CD8-positive, alpha-beta memory T cell (primary cell): ENCODE measurements at places on chromosomes 2 and 18. TPM values are rescaled to one million over a fixed set of nuclear protein-coding genes. Genes with fewer than 3 reads are reported as not detected.

DNA sequence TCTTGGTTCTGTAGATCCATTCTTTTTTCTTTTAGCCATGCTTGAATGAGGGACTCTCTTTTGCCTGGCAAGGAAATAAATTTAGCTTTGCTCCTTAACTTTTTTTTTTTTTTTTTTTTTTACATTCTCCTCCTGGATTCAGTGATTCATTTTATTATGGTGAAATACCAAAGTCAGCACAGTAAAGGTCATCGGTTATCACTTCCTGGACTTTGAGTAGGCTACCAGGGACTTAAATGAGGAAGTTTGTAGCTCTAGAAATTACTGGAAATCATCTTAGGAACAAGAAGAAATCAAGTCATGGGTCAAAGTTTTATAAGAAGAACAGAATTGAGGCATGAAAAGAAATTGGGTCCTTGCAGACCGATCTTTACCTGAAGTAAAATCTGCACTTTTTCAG, 75.0 kb downstream of the SOCS6 start:
- DNase-seq, result no peak

DNA sequence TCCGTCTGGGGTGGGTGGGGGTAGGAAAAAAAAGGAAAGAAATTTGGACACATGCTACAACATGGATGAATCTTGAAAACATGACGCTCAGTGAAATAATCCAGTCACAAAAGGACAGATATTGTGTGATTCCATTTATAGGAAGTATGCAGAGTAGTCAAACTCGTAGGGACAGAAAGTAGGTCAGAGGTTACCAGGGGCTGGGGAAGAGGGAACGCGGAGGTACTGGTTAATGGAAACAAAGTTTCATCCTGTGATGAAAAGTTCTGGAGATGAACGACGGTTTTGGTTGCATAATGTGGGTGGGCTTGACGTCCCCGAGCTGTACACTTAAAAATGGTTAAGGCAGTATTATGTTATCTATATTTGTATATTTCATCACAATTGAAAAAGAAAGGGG, 4.5 kb upstream of the SFTPB start:
- no peak for DNase-seq

- no peak for DNase-seq
These were observed 3.9 kb upstream of the C2orf72 start for GRCh38 chr2:231033147-231034132.

GRCh38 chr2:23507267-23508065, 122.5 kb downstream of the KLHL29 start:
- no peak for DNase-seq

GALR1 gene
- polyA plus RNA-seq, result not detected

DNA sequence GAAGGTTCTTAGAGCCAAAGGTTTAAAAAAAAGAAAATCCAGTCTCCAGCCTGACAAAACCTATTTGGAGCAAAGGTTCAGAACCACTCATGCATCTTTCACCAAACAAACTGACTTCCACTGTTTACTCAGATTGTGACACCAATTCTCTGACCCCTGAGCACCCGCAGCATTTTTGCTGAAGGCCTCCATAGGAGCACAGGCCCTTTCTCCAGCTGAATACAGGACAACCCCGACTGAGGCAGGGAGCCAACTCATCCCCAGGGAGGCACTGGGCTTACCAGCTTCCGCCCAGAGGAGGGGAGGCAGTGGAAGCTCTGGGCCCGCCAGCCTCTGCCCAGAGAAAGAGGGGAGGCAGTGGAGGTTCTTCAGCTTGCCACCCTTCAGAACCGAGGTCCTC, 51.0 kb upstream of the CNGA3 start:
- no peak for DNase-seq

FHL2 gene
- 0.69 TPM for polyA plus RNA-seq

DNA sequence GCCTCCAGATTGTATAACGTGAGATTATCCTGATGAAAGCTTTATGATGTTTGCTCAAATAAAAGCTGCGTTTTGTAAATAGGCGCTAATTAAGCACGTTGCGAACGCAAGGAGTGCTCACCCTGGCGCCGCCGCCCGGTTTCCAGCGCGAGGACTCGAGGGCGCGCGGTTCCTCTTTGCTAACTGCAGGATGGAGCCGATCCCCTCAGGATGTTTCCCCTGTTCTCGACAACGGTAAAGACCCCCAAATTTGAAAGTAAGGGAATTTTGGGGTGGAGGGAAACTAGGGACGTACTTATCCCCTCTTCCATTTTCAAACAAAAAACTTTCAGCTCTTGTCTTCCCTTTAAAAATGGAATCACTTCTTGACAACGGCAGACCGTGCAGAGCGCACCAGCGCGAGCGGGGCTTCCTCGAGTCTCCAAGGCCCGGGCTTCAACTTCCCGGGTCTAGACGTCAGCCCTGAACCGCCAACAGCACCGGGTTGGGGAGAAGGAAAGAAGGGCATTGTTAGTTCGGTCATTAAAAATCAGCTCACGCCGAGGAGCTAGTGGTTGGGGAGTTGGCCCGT, 1.1 kb upstream of the GBX2 start:
- no peak for DNase-seq

- no peak for DNase-seq
These were observed 264.9 kb downstream of the ICOS start for GRCh38 chr2:204201507-204201906.

C2orf81 gene
- 2.6 TPM for polyA plus RNA-seq

GRCh38 chr2:160308915-160309314, 108.8 kb upstream of the ITGB6 start:
- no peak for DNase-seq

- no peak for DNase-seq
These were observed 137.0 kb upstream of the FANCL start for GRCh38 chr2:58378152-58378551.

DNA sequence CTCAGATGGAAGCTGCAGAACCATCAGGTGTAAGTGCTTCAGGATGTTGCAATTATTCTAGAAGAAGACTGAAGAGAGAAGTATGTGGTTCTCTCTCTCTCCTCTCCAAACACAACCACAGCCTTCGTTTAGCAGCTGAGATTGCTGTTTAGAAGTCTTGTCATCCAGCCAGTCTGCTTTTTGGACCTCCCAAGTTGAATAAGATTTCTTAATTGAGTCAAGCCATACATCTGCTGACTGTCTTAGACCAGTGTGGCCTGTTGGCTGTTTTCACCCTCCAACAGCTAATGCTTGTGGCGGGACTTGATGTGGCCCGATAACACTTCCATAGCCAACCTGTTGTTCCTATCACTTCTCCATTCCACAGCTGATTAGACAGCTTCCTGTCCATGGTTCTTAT, 91.3 kb upstream of the TMEM17 start:
- DNase-seq, result no peak

DNA sequence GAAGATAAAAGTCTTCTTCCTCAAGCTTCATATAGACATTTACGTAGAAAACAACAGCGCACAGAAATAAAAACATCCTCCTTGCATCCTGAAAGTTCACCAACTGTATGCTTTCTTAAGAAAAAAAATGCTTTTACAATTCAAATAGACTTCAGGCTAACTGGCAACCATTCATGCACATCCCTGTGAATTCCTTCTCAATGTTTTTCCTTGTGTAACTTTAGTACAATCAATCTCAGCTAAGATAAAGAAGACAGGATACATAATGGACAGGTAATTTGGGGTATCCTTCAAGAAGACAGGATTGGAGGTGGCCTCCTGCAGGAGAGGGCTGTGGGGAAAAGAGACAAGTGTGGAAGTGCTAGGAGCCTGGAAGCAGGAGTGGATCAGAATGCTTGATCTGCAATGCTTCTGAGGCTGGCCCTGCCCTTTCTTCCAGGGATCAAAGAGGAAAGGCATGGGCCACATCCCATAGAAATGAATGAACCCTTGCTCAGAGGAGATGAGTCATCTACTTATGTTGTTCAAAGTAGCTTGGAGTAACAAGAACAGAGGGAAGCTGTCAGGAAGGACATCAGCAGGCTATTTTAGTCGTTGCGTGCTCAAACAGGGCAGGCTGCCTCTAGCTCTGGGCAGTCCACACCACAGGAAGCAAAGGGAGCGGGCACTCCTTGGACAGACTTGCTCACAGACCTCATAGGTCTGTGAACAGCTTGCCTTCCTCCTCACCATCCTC, 126.6 kb downstream of the TMEM131 start:
- no peak for DNase-seq

DNA sequence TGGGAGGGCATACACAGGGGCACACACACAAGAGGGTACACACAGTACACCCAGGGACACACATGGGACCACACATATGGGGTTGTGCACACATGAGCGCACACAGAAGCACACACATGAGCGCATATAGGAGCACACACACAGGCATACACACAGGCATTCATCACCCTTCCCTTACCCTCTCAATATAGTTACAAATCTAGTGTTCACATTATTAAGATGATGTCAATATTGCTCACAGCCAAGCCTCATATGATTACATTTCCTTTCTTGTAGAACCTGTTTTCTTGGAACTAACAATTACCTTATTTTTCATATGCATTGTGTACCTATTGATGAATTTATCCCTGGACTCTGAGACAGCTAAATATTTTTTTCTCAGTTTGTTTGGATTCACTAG, 156.7 kb downstream of the FHOD3 start:
- DNase-seq, result no peak

- DNase-seq, result no peak
These were observed 285.6 kb downstream of the AGAP1 start for GRCh38 chr2:235779444-235779896.

DNA sequence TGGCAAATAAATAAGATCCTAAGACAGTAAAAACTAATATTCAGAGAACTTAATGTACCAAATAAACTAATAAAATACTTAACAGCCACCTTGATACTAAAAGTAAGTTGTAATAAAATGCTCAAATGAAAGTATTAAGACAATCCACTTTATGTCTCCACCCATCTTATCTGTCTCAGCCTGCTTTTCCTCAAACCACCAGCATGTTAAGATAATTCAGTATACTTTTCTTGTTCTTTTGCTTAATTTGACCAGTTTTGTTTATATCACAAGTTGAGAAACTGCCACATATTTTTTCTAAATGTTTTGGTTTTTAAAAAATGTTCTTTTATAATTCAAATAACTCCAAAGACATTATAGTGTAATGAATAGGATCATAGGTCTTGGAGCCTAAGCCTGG, 142.0 kb downstream of the MBD5 start:
- DNase-seq, result no peak

DNA sequence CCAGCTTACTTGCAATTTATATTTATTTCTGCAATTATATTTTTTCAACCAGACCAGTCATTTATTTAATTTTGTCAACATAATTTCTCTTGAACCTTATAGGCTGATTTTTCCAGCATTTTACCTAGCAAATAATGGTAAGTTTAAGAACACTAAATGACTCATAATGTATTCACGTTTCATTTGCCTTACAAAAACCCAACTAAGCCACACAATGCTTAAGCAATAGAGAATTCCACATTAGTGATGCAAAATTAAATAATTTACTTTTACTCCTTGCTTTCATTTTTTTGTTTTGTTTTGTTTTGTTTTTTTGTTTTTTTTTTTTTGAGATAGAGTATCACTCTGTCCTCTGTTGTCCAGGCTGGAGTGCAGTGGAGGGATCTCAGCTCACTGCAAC, 110.4 kb upstream of the VRK2 start:
- no peak for DNase-seq

GRCh38 chr2:53770264-53770663, 2.7 kb downstream of the CHAC2 start:
- DNase-seq, result no peak

GRCh38 chr2:102176172-102176571, 10.7 kb upstream of the IL1RL2 start:
- DNase-seq, result no peak

CRYGC gene
- not detected for polyA plus RNA-seq

DNA sequence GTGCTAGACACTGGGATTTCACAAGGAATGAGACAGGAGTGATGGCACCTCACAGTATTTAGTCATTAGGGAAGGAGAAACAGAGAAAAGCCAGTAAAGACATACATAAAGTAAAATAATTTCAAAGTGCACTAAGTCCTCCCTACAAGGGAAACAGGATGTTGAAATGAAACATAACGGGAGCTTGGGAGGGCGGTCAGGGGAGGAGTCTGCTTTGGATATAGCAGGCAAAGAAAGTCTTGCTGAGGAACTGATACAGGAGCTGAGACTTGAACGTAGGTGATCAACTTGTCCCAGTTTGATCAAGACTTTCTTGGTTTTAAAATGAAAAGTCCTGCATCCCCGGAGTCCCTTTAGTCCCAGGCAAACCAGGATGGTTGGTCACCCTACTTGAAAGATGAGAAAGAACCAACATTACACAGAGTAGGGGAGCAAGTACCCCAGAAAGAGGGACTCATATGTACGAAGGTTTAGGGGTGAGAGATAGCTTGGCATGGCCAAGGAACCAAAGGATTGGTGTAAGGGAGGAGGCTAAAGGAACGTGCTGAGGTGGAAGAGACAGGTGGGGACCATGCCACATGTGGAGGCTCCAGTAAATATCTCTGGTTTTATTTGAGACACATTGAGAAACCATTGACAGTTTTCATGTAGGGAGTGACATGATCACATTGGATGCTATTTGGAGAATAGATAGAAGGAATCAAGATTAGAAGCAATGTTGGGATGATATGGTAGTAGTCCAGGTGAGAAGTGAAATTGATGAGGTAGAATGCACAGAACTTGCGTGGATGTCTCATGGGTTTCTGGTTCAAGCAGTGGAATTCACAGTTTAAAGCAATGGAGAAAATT, 28.4 kb downstream of the FBXO48 start:
- no peak for DNase-seq

ADRA2B gene
- polyA plus RNA-seq, result not detected

DNA sequence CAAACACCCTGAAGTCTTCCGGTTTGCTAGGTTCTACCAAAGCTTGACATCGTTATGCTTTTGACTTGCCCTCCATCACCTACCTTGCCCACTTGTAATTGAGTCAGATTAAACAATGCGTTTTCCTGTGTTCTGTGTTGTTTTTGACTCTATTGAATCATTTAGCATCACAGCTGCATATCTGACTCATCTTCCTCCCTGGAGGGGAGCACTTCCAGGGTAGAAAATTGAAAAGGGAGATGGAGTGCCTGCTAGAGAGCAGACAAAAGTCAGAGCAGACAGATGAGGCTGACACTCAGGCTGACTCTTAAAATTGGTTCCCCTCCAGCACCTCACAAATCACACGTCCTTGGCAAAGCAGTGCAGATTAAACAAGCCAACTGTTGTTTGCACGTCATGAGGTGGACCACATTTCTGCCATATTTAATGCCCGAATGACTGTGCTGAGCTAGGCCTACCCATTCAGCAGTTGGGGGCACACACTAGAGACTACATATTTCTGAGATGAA, 2.2 kb downstream of the MPP4 start:
- DNase-seq, result no peak

GRCh38 chr18:11950824-11951223, 30.5 kb upstream of the IMPA2 start:
- DNase-seq, result no peak

DNA sequence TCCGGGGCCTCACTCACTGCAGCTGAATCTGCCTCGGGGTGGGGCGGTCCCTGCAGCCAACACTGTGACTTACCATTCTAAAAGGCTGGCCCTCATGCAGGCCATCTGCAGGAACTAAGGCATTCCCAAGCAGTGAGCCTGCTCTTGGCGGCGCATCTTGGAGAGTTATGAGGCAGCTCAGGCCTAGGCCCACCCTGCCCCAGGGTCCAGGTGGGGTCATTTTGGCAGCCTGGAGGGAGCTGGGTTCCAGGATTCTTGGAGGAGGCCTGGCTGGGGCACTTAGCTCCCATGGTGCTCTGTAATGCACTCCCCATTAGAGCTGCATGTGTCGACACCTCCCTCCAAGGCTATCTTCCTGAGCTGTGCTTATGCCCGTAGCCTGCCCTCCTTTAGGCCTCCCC, 14.8 kb upstream of the BIN1 start:
- no peak for DNase-seq

CLASP1 gene
- 22.2 TPM for polyA plus RNA-seq
